MM.1S (cell line): ENCODE measurements at places on chromosomes 3 and 15.

GRCh38 chr3:46375218-46375617, 4.5 kb downstream of the CCR5 start:
- no peak for DNase-seq

- DNase-seq = no peak
Observed at GRCh38 chr3:52321481-52321880, 5.4 kb downstream of the DNAH1 start.

GRCh38 chr3:136390574-136390973, 140.4 kb downstream of the PCCB start:
- no peak for DNase-seq

- no peak for DNase-seq
Observed at GRCh38 chr3:170274641-170275040, 52.4 kb downstream of the PRKCI start.

DNA sequence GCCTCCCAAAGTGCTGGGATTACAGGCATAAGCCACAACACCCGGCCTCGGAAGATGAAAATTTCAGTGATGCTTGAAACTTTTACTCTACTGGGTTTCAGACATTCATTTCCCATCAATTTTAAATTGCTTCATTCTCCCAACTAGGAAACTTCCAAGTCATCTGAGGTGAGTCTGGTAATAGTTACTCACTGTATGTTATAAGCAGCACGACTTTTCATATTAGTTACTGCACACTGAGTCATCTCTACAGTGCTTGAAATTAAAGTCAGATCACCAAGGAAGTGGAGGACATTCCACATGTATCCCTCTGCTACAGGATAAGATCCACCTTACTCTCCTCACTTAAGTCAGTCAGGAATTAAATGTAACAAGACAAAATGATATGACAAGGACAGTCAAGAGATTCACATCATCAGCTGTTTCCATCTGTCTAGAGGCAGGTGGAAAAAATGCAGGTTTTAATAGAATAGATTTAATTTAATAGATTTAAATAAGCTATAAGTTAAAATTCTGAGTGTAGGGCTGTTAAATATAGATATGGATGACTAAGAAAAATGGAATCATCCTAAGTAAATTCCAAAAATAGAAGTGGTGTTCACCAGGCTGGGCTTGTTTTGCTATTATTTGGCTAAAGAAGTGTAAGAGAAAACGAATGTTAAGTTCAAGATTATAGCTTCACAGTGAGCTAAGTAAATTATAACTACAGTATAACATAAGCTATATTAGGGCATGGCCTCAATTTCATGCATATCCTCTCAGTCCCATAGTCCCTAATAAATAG, 104.4 kb downstream of the TMCO5A start:
- no peak for DNase-seq

DNA sequence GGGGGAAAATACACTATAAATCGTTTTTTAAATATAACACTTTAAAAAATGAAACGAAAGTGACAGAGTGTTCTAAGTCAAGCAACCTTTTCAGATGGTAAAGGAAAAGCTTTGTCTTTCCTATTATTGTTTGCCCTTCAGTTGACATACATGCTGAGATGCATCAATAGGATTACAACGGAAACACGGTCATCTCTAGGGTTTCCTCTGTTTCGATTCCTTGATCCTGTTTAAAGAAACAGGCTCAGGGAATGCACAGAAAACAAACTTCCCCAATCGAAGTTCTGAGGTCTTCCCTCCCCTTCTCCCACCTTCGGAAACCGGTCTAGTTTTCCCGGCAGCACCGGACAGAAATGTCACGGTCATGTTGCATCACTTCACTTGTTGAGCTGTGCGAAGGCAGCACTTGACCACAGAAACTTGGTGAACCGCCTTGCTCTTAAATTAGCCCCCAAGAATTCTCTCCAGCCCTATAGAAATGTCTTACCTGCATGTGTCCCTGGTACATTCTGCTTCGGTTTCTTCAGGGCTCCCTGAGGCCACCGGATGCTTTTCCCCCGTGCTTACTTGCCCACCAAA, 556 bp downstream of the PEX5L start:
- peak; percentile 71 for DNase-seq

DNA sequence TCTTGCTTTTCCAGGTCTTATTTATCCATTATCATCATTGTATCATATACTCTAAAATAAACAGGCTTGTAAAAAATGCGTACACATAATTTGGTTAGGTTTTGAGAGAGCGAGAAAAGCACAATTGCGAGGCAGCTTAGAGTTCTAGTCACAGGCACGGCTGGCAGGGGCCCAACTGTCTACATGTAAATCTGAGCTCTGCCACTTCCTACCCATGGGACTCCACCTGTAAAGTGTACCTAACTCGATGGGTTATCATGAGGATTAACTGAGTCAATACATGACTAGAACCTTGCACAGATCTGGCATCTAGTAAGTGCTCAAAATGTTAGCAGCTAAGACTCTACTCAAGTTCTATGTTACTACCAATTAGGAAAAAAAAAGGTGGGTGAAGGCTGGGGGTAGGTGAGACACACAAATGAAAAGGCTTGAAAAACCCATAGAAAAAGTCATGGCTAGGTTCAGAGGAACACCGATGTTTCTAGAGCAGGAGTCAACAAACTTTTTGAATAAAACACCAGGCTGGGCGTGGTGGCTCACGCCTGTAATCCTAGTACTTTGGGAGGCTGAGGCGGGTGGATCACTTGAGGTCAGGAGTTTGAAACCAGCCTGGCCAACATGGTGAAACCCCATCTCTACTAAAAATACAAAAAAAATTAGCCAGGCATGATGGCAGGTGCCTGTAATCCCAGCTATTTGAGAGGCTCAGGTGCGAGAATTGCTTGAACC, 36.2 kb downstream of the GLB1 start:
- no peak for DNase-seq

DNA sequence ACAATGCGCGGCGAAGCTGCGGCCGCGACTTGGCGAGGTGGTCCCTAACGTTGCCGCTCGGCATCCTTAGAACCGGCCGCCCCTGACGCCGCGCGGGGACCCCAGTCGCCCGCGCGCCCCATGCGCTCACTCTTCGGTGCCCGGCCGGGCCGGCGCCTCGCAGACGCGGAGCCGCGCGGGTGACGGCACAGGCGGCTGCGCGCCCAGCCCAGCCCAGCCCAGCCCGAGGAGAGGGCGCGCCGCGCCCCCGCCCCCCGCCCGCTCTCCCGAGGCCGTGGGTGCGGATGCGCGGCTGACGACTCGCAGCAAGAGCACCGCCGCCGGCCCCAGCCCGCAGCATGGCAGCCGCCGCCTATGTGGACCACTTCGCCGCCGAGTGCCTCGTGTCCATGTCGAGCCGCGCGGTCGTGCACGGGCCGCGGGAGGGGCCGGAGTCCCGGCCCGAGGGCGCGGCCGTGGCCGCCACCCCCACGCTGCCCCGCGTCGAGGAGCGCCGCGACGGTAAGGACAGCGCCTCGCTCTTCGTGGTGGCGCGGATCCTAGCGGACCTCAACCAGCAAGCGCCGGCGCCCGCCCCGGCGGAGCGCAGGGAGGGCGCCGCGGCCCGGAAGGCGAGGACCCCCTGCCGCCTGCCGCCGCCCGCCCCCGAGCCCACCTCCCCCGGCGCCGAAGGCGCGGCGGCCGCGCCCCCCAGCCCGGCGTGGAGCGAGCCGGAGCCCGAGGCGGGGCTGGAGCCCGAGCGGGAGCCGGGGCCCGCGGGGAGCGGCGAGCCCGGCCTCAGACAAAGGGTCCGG, 437 bp downstream of the KLF13 start:
- no peak for DNase-seq

DNA sequence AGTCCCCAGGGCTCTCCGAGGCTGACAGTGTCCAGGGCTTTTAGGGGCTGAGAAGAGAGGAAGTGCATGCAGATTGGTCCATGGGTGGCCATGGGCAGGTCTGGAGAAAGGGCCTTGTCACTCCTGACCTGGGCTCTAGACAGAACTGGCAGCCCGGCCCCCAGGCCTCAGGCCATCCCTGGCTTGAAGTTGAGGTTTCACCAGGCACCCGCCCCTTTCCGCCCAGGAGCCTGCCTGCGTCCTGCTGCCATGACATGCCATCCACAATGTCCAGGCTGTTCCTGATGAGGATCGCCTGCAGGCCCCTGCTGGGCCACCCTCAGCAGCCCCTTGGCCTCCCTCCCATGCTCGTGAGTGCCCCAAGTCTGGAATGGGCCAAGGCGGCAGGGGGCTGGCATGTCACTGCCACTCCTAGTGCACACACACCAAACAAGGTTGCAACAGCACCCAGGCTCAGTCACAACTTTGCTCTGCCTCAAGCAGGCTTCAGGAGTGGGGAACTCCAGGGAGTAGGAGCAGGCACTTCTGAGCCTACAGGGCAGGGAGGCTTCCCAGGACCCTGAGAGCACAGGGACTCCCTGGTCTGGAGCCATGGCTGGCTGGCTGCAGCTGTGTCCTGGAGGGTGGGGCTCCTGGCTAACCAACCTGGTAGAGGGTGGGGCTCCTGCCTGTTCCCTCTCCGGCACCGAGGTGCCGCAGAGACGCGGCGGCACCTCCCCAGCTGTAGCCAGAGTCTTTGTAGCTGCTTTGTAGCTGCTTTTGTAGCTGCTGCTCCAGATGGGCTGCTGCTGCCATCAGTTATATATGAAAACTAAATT, 1457.1 kb upstream of the GBE1 start:
- DNase-seq = no peak

DNA sequence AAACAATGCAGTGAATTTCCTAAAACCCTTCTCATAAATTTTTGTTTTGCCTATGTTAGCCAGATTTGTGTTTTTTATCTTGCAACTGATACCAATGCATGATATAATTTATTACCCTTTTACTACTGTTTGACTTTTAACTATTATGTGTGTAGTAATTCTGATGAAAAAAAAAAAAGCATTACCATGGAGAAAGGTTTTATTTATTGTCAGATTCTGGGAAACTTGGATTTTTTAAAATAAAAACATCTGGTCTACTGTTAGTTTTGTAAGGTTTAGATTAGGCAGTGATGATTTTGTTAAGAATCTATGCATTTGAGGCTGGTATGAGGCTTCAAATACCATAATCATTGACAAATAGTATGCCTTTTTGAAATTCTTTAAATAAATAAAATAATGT, 470.4 kb upstream of the ROBO1 start:
- DNase-seq = no peak

DNA sequence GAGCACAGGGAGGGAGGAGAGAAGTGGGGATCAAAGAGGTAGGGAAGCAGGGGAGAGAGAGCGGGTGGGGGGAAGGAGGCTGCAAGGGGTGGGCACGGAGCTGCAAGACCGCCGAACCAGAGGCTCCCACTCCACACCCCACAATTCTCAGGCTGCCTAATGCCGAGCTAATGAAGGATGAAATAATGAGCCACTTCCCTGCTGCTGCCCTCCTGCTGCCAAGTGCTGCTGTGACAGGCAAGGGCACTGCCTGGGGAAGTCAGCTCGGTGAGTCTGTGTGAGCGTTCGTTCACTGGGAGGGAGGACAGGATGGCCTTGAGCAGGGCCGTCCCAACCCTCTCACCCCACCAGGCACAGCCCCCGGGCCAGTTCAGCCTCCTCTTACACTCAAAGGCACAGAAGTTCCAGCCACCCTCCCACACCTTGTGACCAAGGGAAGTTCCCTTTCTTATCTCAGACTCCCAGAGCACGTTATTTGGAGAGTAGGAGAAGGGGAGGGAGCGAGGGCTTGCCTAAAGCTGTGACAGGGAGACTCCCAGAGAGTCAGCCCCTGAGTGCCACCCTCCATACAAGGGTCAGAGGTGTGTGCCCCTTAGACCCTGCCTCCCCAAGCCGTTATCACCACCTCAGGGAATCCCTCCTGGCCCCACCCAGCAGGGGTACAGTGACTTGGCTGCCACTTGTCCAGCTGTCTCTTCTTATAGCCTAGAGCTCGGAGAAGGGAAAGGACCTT, 12.4 kb downstream of the GLYCTK start:
- no peak for DNase-seq

GRCh38 chr3:99012051-99012450, 110.6 kb upstream of the DCBLD2 start:
- no peak for DNase-seq

GRCh38 chr15:29071882-29072273, 186.1 kb downstream of the APBA2 start:
- DNase-seq = no peak

DNA sequence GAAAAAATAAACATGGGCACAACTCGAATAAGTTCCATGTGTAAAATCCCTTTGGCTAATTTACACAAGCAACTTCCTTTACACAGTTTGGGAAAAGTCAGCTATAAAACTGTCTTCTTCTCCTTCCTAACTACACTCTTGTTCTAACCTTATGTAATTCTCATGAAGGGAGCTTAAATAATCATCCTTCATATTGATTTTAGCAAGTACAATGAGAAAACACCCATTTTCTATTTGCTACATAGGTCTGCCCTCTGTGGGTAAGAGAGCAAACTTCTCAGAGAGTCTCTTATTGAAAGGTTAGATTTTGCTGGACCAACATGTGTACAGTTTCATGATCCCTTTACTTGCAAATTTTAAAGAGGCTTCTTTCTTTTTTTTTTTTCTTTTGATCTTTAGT, 398.5 kb downstream of the ROBO1 start:
- no peak for DNase-seq

- DNase-seq = no peak
Observed at GRCh38 chr3:64220161-64220914, 4.9 kb downstream of the PRICKLE2 start.

DNA sequence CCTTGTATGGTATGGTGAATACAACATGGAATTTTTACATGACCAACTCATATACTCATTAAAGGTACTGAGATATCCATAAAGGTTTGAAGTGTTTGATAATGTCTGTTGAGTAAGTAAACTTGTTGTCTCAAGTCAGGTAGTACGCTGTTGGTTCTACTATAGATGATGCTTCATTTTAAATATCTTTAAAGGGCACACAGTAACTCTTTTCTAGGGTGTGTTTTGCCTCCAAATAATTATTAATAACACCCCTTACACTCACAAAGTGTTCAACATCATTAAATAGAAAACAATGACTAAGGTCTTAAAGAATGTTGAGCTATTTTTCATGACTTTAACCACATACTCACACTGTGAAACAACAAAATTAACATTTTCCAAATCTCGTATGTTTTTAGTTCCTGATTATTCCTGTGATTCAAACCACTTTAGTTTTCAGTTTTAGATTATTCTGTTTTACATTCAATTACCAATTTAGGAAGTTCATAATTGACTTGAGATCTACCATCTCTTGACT, 220.0 kb upstream of the NANOGP8 start:
- no peak for DNase-seq

DNA sequence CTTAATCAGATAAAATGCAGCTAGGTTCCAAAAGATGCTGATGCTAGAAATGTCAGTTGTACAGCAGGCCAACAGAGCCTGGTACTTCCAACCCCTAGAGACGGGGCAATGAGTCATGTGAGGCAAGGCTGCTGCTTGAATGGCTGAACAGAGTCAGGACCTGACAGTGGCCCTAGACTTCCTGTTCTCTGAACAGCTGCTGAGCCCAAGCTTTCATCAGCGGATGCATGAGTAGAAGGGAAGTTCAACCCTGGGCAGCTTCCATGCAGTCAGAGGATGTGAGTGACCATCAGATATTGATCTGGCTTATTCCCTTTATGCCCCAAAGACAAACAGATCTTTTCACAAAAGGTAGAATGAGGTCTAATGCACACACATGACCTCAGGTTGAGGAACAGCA, 282.9 kb upstream of the COL8A1 start:
- no peak for DNase-seq

- no peak for DNase-seq
Observed at GRCh38 chr15:45759936-45760335, 125.1 kb downstream of the SQOR start.
